ENCODE measurements at places on chromosomes 5 and 9.

DNA sequence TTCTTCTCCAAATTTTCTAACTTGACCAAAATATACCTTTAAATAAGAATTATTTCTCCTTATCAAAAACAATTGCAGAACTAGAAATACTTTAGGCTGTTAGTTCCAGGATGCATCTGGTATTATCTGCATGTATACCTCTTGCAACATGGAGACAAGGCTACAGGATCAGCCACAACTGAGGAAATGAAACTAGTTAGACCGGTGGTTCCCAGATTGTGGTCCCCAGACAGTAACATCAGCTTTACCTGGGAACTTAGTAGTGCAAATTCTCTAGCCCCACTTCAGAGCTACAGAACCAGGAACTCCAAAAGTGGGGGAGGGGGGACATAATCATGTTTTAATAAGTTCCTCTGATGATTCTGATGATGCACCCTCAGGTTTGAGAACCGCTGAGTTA lies 61.6 kb upstream of the C9orf72 start:
- DNase-seq = no peak

DNA sequence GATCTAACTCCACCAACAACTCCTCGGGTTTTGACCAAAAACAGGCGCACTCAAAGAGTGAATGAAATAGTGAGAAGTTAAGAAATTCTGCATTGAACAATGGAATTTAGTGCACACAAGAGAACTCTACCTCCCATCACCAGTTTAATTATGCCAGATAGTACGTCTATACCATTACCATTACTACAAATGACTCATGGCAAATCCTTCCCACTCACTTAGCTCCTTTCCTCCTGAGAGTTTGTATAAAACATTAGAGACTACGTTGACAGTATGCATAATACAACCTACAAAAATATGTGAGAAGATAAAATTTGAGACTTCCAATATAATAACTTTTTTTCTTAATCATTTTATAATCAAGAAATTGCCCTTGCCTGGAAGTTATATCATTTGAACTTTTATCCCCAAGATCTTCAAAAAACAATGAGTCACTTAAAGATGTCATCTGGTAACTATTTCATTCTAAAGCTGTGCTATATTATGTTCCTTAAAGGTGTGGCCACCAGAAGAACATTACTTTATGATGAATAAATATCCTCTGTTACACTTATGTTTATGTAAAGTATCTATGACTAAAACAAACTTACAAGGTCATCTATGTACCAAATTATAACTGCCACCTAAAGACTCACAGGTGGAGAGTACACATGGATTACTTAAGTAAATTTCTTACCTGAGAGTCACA lies 297.9 kb upstream of the PTGER4 start:
- DNase-seq = no peak

- DNase-seq = no peak
Observed at GRCh38 chr9:77839459-77840140, 191.5 kb upstream of the GNA14 start.

DNA sequence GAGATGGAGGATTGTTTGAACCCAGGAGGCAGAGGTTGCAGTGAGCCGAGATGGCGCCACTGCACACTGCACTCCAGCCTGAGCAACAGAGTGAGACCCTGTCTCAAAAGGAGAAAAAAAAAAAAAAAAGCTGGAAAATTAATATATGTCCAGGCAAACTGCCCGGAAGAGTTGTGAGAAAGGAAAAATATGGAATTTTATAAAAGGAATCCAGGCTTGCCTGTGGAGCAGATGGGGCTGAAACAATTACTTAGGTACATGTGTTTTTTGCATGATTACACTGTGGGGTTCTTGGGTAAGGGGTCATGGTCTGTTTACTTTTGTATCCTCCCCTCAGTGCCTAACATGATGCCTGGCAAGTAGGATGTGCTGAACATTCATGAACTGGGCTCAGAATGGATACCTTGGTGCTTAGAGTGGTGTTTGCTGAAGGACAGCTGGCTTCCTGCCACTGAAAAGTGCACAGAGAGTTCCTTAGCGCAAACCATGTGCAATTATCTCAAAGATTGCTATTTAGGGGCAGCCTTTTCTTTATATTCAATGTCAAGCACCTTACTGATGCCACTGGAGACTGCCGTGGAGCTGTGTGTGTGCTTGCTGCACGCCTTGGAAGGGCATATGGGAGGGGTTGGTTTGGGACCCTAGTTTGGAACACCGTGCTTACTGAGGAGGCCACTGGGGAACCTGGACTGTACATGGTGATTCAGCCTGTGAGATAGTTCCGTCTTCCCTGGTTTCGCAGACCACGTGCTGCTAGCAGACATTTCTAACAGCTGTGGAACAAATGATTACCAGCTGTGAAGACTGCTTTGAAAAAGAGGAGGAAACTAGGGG lies 78.4 kb downstream of the MAP1B start:
- DNase-seq = peak; percentile 78

DNA sequence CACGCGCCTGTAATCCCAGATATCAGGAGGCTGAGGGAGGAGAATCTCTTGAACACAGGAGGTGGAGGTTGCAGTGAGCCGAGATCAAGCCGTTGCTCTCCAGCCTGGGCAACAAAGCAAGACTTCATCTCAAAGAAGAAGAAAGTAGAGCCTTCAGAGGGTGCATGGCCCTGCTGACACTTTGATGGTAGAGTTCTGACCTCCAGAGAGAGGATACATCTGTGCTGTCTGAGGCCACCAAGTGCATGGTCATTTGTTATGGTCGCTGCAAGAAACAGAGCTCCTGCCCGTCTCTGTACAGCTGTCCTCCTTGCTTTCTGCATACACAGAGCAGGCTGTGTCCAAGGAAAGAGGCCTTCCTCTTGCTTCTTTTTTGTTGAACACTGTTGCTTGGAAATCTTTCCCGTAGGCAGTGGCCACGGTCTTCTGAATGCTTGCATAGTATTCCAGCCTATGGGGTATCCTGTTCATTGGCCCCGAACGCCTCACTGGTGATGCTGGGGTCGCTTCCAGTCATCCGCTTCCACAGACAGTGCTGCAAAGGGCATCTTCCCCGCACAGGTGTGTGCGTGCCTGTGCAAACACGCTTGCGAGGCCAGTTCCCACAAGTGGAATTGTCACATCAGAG lies 36.8 kb upstream of the UNC5A start:
- DNase-seq = no peak

GRCh38 chr5:125376059-125376641 lies 629.7 kb upstream of the ZNF608 start:
- DNase-seq = no peak

- DNase-seq = no peak
Observed at GRCh38 chr9:34197756-34198711, 19.2 kb downstream of the UBAP1 start.

DNA sequence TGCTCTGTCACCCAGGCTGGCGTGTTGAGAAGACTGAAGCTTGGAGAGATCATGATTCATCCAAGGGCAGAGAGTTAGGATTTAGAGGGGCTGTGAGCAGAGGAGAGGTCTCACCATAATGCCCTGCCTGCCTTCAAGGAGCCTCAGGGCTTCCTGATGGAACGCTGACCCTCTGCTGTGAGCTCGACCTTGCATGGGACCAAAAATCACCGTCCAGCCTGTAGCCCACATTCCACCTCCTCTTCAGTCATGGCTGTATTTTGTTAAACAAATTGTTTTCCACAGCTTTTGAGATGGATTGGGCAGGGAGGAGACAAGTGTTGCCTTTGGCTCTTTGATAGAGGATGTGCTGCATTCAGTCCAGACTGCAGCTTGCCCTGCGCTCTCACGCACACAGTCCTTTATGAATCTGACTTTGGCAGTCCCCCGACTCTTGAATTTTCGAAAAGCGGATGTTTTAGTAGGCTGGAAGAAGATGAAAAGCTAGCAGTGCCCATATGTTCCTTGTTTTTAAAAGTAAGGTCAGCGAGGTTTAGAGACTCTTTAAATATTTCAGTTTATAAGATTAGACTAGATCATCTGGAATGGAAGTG lies 79.5 kb downstream of the MVB12B start:
- DNase-seq = no peak

DNA sequence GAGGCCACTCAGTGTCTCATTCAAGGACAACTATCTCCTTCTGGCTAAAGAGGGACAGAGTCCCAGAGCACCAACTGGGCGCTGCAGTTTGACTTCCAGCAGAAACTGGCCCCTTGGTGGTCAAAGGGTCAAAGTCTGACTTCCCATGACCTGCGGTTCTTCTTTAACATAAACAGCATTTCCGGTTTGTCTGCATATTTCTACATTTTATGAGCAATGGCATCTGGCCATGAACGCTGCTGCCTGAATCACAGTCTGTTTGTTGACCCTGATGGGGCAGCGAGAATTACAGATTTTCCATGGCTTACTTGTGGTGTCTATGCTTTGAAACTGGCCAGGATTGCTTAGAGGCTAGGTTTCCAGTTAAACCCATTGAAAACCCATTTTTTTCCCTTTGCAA lies 1.3 kb downstream of the TNFSF15 start:
- DNase-seq = peak; percentile 56

GRCh38 chr5:19880458-19880857 lies 107.5 kb downstream of the CDH18 start:
- DNase-seq = no peak

Data from right hindlimb (tissue), 1 donor.